ENCODE measurements at places on chromosomes 6 and 20.
A peak's percentile ranks its signal among the peaks of the same experiment; 100 is the strongest.

DNA sequence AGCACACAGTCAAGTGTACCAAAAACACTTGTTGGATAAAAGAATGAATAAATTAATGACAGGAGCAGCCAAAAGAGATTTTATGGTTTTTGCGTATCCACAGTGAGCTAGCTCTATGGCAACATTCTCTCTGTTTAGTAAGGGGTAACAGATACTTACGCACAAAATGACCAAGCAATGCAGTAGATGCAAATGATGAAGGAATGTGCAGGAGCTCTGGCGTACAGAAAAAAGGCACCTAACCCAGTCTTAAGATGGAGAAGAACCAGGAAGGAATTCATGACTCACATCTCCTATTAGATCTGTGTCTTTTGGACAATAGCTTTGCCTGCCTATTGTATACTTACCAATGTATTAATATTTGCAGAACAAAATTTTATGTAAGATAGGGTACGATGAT, 191.9 kb upstream of the PREP start:
- no peak for DNase-seq

DNA sequence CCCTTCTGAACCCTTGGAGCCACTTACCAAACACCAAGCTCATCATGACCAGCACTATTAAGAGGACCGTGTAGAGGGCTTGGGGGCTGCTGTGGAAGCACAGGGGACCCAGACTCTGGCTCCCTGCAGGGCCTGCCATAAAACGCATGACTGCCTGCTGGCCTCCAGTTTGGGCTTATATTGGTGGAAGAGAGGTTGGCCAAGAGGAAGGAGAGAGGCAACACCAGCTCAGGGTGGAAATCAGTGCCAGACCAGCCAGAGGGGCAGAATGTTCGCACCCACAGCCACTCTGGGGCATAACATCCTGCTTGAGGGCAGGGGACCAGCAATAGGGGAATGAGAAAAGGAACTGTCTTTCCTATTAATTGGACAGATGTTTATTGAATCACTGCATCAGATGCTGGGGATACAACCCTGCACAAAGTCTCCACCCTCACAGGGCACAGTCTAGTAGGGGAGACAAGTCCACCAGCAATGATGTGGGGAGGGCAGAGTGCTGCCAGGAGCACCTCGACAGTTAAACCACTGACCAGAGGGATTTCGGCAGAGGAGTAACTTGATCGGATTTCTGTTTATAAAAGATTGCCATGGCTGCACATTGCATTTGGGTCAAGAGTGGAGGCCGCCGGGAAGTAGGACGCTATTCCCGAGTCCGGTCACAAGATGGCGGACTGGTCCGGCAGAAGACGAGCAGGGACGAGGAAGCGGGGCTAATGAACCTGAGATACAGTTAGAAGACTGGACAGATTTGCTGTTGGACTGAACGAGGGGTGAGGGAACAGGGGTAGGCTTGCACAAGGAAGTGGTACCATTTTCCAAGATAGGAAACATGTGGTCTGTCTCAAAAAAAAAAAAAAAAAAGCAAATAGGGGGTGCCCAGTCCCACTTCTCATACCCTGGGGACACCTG, at the start of gene LY6G5C:
Gene LY6G5C, minus strand, starts transcription at position 842 of the 909 bp plus-strand sequence. Its CDS starts 694 bp downstream, at position 148.
- DNase-seq, result peak; percentile 39

GRCh38 chr6:147060636-147061035, 143.6 kb upstream of the STXBP5 start:
- DNase-seq, result no peak

- DNase-seq, result no peak
Observed at GRCh38 chr6:130896249-130896648, 69.0 kb downstream of the SMLR1 start.

All from amygdala (tissue), 56 donors.